Activated CD4-positive, alpha-beta T cell treated with anti-CD3 and anti-CD28 coated beads, Interleukin-2, amount 50 U/mL, for 48 hours (primary cell): ENCODE measurements at places on chromosomes 16 and 17.

GRCh38 chr17:39981766-39982375, 1.3 kb downstream of the PSMD3 start:
- DNase-seq: no peak

- DNase-seq: peak; percentile 86
Observed at GRCh38 chr17:40598619-40599467, 33.6 kb upstream of the CCR7 start.

DNA sequence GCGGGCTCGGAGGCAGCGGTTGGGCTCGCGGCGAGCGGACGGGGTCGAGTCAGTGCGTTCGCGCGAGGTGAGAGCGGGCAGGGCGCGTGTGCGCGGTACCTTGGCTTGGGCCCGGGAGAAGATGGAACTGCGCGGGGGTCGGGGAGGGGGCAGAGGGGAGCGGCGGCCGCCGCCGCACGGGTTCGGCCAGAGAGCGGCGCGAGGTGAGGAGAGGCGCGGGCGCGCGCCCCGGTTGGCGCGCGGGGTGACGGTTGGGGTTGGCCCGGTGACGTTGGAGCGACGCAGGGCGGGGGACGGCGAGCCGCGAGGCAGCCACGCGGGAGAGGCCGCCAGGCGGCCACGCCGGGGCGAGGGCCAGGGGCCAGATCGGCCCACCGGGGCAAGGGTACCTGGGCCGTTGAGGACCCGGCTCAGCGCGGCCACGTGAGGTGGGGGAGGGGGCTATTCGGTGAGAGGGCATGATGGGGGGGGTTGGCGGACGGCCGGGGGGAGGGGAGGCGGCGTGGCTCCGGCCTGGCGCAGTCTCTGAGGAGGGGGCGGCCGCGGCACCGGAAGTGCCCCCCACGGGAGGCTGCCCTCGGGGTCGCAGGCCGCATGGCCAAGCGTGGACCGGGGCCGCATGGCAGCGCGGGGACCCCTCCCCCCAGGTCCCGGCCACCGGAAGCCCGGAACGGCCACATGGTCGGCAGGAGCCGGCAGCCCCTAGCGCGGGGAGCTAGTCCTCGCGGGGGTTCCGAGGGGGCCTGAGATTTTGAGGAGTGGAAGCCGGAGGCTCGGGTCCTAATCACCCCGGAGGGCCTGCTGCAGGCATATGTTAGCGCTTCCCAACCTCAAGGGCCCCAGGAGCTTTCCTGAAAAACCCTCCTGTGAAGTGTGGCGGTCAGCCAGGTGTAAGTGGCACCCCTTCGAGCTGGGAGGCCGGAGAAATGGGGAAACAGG, 527 bp downstream of the EIF5A start:
- peak; percentile 47 for DNase-seq

DNA sequence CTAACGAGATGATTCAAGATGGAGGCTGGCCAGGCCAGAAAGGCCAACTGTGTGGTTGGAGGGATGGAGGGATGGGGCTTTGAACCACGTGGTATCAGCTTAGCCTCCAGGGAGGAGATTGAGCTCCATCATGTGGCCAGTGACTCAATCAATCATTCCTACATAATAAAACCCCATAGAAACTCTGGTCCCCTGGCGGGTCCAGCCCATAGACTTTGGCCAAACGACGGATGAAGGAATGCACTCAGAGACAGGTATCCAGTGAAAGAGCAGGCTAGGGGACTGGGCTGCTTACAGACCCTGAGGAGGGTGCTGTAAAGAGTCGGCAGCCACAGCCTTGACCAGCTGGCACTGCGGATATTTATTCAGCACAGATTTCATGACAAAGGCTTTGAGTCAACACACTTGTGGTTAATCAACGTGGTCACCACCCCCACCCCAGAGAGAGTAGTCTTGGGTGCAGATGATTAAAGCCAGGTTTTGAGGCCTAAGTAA, 308.7 kb upstream of the TNRC6C start:
- DNase-seq: no peak

DNA sequence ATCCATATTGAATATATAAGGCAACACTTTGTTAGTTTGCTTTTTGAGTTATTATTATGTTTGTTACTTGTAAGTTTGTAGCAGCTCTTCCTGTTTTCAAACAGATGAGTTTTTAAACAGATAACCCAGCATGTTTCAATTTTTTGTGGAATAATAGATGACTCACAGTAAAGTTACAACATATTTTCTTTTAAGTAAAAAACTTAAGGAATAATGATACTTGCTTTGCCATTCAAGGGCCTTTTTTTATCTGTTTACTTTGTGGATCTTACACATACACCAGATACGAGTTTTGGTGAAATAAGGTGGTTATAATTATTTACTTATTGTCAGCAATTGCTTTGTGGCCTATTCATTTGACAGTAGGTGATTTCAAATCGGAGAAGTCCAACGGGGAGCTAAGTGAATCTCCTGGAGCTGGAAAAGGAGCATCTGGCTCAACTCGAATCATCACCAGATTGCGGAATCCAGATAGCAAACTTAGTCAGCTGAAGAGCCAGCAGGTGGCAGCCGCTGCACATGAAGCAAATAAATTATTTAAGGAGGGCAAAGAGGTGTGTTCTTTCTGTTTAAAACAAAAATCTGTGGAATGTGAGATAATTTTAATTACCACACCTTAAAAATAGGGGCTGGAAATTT, 66.3 kb downstream of the BPTF start:
- DNase-seq: no peak

GRCh38 chr16:54125751-54126655, 160.6 kb downstream of the IRX3 start:
- DNase-seq: no peak

GRCh38 chr17:81741049-81741593, 29.0 kb downstream of the SLC25A10 start:
- DNase-seq: no peak

DNA sequence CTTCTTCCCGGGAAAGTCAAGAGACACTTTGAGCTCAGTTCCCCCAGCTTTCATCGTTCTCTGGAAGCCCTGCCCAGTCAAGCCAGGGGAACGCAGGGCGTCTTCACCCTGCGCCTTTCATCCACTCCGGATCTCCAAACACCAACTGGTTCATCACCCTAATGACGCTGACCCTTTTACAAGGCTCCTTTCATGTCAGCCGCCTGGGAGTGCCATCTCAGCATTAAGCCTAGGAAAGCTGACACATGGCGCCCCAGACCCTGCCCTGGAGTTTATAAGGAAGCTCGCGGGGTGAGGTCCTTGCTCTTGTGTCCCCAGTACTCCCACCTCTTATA, 594 bp upstream of the DNAJC7 start:
- DNase-seq: no peak

GRCh38 chr17:6591599-6592158, 35.3 kb upstream of the PITPNM3 start:
- DNase-seq: no peak

DNA sequence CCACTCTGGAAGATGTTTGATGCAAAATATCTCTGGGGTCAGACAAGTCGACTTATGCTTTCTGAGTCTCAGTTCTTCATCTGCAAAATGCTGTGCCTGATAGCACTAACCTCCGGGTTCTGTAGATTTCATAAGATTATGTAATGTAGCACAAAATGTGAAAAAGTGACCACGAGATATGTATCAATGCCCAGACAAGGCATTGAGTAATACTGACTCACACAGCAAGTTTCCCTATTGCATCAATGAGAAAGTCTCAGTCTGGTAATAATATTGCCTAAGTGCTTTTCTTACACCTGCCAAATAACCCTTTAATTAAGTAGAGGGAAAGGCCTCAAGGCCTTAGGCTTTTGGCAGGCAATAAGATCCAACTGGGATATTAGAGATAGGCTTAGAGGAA, 41.4 kb upstream of the MMP2 start:
- DNase-seq: no peak

DNA sequence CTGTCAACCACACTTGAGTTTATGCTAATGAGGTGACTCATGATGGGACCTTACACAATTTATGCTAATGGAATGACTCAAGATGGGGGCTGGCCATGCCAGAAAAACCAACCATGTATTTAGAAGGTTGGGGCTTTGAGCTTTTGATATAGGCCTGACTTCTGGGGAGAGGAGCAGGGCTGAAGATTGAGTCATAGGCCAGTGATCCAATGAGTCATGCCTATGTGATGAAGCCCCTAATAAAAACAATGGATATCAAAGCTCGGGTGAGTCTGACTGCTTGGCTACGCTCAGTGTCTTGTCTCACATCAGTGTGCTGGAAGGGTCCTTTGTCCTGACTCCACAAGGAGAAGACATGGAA, 7.3 kb downstream of the MFSD6L start:
- no peak for DNase-seq

DNA sequence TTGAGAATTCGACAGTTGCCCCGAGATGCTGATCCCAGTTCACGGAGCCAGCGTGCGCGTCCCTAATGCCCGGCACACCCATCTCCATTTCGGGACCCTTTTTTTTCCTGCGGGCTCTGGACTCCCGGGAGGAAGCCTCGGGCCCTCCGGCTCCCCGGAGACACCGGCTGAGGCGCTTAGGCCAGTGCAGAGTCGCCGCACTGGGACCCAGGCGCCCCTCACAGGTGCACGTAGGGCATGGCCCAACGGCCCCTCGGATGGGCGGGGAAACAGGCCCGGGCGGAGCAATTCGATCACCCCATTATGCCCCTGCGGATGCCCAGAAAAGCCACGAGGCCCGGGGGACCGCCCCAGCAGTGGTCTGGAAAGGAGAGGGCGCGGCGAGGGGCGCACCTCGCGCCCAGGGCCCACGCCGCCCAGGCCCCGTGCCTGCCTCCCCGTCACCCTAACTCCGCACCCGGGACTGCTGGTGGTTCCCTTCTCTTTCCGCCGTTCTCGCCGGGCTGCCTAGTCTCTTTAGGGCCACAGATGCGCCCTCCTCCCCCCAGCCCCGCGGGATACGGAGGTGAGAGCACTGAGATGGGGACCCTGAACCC, 18.5 kb upstream of the ZFHX3 start:
- no peak for DNase-seq
